ENCODE measurements at places on chromosomes 5 and 9.

DNA sequence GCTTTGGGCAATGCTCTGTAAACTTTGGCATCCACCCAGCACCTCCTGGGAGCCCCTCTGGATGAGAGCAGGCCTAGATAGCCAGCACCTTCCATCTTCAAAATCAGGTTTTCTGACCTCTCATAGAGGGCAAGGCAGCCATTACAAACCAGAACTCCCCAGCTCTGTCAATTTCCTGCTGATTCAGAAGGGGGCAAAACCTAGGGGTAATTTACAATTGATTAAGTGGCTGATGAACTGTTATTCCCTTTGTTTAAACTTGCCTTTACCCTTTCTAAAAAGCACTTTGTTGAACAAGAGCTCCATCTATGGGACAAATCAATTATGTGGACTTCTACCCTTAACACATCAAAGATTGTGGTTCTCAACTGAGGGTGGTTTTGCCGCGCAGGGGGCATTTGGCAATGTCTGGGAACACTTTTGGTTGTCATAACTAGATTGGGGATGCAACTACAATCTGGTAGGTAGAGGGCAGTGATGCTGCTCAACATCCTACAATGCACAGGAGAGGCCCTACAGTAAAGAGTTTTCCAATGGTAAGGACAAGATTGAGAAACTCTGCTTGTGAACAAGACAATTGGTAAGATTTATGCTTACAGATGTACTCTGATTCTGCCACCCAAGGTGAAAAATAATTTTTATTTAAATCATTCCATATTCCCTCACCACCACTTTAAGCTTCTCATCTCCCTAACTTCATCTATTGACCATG lies 184.1 kb downstream of the MARCHF11 start:
- no peak for DNase-seq

DNA sequence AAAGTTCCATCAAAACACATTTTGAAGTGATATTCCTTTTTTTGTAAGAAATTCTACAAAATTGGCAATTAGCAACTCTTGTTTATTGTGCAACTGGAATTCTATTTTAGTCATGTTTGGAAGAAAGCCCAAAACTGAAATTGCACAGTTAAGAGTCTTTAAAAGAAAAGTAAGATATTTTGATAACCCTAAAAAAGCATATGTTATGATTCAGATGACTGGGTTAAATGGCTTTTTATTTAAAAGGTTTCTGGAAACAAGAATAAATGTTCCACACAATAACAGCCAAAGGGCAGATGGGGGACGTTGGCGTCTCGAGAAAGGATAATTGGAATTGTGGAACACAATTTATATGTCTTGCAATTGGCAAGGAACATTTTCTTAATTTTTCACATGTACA lies 275.2 kb downstream of the CDH9 start:
- no peak for DNase-seq

DNA sequence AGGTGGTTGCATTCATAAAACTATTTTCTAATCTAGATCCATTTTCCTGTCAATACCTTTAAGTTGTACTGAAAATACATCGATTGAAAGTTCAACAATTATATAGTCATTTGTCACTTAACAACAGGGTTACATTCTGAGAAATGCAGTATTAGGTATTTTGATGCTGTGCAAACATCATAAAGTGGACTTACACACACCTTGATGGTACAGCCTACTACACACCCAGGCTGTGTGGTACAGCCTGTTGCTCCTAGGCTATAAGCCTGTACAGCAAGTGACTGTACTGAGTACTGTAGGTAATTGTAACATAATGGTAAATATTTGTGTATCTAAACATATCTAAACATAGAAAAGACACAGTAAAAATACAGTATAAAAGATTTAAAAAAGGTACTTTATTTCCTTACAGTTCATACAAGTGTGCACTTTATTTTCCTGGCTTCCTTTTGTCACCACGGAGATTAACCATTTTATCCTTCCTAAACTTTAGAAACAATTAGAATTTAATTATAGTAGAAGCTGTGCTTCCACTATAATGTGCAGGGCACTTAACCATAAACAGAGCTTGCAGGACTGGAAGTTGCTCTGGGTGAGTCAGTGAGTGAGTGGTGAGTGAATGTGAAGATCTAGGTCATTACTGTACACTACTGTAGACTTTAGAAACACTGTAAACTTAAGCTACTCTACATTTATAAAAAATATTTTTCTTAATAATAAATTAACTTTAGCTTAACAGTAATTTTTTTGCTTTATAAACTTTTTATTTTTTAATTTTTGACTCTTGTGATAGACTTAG lies 42.9 kb upstream of the MEF2C start:
- no peak for DNase-seq

DNA sequence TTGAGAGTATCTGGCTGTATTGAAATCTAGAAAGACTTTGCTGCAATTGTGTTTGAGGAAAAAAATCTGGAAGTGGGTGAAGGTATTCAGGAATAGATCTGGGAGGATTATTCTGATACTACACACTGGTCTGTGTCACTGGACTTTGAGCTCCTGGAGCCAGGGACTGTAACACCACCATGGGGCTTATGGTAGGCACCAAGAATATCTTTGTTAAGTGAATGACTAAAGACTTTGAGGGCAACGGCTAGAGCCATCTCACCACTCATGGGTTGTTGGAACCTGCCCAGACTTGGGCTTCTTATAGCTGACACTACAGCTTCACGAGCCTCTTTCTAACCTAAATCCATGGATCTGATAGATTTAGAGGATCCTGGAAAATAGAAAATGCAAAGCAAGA lies 10.2 kb downstream of the NFX1 start:
- DNase-seq = no peak

- DNase-seq = no peak
These were observed 128.7 kb downstream of the ATG10 start for GRCh38 chr5:82100303-82101077.

DNA sequence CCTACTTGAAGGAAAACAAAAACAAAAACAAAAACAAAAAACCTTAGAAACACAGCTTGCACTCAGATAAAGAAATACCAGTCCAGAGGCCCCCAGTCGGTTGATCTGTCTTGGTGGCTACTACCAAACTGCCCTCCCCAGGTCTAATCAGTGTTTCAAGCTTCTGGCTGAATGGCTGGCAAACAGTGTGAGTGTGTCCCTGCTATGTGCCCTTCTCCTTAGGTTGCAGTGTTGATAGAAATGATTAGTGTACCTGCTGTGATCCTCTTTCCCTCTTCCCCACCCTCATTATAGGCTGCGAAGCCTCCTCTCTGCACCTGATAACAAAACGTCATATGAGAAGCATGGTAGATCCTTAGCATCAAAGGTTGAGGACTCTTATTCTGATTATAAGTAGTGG lies 12.8 kb downstream of the NR4A3 start:
- DNase-seq = no peak

DNA sequence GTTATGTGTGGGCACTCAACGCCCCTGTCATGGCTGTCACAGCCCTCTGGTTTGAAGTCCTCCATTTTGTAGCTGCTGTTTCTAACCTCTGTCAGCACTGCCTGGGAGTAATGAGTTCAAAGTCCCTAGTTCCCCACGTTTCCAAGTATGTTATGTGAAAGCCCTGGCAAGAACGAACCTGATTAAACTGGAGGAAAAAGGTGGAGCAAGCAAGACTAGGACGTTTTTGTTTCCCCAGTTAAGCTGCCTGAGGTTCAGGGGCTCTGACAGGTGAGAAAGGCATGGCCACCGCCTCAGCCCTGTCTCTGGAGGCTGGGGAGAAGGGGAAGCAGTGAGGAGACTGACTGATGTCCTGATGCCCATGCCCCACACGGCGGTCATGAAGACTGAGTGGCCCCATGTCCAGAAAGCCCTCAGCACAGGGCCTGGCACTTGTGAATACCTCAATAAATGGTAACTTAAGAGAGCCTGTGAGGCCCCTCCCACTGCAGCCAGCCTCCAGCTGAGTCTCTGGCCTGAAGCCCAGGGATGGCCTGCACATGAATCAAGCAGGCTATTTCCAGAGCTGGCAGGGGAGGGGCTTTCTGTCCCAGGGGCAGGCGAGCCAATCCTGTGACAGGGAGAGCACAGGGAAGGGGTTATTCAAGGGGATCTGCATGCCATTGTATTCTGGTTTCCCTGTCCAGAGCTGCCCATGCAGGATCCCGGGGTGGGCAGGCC lies 61.8 kb downstream of the PFDN1 start:
- no peak for DNase-seq

DNA sequence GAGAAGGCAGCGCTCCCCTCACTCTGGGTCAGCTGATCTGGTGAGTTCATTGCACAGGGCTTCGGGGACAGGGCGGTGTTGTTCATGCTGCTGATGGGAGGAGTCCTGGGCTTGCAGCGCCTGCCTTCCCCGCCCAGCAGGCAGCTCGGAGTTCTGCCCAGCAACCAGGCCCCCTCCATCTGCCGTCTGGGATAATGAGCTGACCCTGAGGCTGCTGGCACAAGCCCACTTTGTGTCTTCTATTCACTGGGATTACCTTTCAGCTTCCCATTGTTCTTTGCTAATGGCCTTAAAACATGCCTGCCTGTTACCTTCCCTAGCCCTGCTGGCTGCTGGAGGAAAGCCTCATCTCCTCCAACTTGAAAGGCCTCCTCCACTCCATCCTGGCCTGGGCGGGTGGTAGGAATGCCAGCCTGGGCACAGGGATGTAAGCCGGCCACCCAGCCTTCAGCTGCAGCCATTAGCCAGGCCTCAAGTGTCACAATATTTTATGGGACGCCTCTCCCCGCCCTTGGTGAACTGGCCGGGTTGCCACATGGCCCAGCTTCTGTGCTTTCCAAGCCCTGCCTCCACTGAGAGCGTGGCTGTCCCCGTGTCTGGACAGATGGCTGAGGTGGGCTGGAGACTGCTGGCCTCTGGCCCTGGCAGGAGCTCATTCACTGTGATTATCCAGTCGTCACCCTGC lies 70.4 kb downstream of the GADD45G start:
- DNase-seq = no peak
